ENCODE measurements at places on chromosomes 2 and 18.

- no peak for DNase-seq
Observed at GRCh38 chr2:217410681-217410960, 550.8 kb upstream of the TNP1 start.

DNA sequence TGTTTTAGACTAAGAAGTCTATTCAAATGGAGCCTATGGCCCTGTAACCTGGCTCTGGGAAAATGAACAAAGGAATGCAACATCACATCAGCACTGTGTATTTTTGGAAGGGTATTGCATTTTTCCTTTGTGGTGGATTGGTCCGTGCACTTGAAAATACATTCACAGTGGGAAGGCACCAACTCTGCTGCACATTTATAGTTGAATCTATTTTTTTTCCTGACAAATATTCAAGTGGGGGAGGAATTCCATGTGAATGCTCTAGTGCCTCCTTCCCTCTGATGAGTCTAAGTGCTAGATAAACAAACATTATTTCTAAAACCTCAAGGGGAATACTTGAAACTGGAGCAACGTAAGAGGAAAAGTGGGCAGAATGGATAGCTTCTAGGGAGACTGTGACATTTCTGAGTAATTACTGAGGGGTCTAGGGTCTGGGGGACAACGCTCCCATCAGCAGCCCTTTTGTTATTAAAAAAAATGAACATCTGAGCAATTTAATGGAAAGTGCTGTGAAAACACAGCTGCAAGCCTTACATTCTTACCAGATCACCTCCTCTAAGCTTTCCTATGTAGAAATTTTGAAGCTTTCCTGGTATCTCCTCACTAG is 208.2 kb downstream of the SLC8A1 start:
- DNase-seq = no peak

DNA sequence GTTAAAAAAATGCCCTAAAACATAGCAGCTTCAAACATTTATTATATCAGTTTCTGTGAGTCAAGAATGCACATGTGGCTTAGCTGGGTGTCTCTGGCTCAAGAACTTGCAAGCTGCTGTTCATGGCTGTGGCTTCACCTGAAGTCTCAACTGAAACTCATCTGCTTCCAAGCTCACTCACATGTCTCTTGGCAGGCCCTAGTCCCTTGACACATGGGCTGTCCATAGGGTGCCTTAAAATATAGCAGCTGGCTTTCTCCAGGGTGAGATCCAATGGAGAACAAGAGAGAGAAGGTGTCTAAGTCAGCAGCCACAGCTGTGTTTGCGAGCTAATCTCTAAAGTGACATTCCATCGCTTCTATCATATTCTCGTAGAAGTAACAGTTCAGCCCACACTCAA is 152.8 kb downstream of the DSEL start:
- DNase-seq = no peak

GRCh38 chr2:162370931-162371330 is 27.0 kb downstream of the GCA start:
- DNase-seq = no peak

GRCh38 chr2:19292007-19292406 is 66.4 kb downstream of the OSR1 start:
- no peak for DNase-seq

DNA sequence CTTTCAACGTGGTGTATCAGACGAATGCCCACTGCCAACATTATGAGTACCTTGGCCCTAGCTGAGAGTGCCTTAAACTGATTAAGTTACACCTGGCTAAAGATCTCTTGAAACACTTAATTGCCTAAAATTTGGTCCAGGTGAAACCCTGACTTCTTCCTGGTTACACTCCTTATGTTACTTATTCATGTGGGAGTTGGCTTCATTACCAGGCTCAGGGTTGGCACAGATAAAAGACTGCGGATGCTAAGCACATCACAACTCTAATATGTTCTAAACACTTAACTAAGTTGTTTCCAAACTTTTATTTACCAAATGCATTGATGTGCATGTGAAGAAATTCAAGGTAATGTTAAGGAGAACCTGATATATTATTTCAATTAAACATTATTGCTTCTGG is 298.9 kb downstream of the TCF4 start:
- no peak for DNase-seq

DNA sequence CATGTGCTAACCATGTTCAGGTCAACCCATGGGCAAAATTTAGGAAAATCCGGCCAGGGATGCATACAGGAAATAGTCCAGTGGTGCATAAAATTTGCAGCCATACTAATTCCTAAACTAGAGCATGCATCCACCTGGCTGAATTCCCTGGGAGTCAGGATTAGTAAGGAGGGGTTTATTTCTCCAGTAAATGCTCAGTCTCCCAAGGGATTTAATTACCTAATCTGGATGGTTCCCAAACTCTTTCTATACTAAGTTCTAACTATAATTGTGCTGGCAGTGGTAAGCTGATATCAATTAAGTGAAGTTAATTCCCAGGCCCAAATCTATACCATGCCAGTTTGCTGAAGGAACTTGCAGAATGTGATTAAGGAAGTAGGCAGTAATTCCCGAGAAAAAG is 26.2 kb upstream of the EVA1A start:
- no peak for DNase-seq
